ENCODE measurements at places on chromosomes 6 and 20.

- no peak for DNase-seq
Observed at GRCh38 chr6:25866011-25866410, 8.0 kb downstream of the SLC17A3 start.

GRCh38 chr6:165818200-165818599 lies 155.2 kb upstream of the PDE10A start:
- DNase-seq: no peak

- no peak for DNase-seq
Observed at GRCh38 chr6:112941613-112942012, 594.5 kb downstream of the RFPL4B start.

DNA sequence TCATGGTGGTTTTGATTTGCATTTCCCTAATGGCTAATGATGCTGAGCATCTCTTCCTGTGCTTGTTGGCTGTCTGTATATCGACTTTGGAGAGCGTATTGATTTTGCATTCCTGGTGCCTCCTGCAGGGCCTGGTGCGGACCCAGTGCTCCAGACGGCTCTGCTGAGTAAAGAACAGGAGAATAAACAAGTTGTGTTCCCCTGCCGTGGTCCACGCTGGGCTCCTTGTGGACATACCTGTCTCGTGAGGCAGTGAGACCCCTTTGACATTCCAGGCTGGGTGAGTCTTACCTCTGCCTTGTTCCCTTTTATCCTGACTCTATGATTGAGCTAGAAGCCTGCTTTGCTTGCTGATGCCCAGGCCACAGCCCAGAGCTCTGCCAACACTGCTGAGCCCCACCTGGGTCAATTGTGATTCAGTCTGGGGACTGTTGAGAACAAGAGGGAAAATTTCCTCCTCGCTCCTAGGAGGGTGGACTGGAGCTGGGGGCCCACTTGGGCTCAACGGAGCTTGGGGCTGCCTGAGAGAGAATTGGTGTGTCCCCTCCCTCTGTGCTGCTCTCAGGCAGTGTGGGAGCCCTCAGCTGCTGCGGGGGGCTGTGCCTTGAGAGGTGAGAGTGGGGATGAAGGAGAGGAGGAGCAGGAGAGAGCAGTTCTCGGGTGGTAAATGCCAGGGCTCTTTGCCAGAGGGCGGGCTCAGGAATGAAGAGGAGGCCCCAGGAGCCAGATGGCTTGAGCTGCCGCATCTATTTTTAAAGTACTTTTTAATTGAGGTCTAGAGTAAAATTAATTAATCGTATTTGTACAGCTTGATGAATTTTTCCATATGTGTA lies 43.7 kb upstream of the PMEPA1 start:
- no peak for DNase-seq

GRCh38 chr6:5732496-5732895 lies 274.2 kb downstream of the NRN1 start:
- no peak for DNase-seq

GRCh38 chr6:38942965-38943364 lies 105.6 kb upstream of the GLP1R start:
- DNase-seq: no peak

DNA sequence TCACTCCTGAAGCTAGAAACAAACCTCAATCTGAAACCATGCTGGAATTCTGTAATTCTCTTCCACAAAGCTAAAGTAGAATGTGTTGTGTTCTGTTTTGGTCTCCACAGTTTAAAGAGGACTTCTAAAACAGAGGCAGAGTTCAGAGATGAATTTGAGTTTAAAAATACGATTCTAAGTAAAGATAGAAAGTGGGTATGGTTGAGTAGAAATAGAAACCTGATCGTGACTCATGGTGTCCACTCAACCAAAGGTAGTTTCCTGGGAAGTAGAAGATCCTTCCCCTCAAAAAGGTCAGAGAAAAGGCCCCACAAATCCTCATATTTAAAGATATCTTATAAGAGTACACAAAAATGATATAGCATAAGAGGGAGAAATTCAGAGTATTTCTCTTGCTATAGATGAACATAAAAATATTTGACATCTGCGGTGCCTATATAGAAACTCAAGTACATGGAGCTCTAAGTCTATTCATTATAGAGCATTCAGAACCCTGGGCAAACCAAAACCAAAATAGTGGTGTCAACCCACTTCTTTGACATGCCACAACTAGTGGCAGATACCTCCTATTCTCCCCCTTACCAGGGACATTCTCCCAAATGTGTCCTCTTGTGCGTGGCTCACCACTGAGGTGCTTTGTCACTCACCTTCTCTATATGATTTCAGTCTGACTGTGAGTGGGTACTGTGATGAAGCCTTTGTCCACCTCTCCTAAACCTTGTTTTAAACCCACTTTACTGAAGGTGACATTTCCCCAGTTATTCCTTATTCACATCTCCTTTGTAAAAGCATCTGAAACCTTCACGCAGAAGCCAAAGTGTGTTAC lies 84.5 kb downstream of the PLCB1 start:
- DNase-seq: no peak

GRCh38 chr20:1360094-1360846 lies 31.3 kb upstream of the SDCBP2 start:
- no peak for DNase-seq

GRCh38 chr20:62045529-62046285 lies 20.0 kb downstream of the TAF4 start:
- no peak for DNase-seq

DNA sequence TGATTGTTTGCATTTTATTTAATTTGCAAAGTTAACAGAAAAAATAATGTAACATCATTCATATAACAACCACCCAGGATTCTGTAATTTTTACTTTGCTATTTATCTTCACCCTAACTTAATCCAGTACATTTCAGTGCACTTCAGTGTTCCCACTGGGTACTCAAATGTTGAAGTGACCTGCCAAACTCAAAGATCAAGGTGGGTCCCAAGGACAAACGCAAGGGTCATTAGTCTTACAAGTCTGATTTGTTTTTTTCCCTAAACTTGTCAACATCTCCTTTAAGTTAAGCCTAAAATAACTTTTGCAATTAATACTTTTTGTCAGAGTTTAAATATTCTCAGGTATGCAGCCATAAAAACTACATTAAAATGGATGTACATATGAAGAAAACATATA lies 53.0 kb downstream of the MOXD1 start:
- DNase-seq: no peak

- DNase-seq: no peak
Observed at GRCh38 chr6:164827537-164827936, 481.9 kb downstream of the C6orf118 start.

DNA sequence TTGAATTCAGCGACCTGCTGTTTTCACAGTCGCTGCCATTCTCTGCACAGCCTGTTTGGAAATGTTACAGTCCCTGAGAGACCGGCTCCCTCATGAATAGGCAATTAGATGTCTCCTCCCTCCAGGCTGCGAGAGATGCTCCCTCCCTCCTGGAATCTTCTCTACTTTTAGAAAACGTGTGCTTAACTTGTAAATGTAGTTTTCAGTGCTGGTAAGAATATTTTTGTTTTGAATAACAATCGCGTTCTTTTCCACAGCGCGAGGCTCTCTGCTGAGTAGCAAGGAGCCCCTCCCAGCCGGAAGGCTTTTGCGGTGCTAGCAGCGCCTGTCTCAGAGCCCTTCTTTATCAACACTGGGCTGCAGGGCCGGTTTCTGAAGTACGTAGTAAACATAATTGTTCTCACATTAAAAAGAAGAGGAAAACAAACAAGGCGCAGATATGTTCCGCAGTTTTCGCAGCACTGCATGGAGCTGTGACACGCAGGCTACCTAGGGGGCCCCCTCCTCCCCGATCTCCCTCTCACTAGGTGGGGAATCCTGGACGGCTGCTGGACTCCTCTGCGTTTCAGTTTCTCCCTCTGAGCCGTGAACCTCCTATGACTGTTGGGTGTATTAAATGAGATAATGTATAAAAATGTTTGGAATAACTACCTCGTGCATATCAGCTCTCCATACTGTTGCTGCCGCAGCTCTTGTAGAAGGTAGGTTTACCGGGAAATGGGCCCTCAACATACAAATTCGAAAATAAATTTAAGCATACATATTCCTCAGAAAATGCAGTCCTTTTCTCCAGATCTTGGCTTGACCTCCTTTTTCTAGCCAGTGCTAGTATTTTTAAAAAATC lies 79.0 kb upstream of the SPACA1 start:
- DNase-seq: no peak

GRCh38 chr6:22829070-22829469 lies 259.7 kb downstream of the HDGFL1 start:
- DNase-seq: no peak

- no peak for DNase-seq
Observed at GRCh38 chr20:38148328-38149102, 16.6 kb downstream of the TGM2 start.

DNA sequence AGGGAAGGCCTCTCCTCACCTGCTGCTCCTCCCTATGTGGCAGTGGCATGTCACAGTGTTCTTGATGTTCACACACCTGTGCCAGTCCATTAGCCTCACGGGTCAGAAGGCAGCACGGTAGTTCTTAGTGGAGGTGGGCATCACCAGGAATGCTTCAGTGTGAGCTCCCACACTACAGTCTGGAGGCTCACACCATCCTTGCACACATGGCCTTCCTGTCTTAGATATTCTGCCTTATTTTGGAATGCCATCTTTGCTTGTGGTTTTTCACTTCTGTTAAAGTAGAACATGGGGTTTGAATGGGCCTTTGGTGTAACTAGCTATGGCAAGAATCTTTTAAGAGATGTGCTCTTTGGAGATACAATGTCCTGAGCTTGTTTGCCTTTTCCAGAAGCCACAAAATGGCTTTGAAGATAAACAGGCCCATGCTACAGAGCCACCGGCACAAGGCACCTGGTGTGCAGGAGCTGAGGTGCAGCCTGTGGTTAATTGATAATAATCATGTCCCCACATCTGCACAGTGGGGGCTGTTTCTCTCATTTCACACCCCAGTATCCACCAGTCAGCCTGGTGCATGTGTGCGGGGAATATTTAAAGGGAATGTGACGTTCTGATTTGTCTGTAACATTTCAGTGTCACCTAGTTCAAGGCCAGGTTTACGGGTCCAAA lies 3.2 kb upstream of the SLC17A9 start:
- DNase-seq: no peak

DNA sequence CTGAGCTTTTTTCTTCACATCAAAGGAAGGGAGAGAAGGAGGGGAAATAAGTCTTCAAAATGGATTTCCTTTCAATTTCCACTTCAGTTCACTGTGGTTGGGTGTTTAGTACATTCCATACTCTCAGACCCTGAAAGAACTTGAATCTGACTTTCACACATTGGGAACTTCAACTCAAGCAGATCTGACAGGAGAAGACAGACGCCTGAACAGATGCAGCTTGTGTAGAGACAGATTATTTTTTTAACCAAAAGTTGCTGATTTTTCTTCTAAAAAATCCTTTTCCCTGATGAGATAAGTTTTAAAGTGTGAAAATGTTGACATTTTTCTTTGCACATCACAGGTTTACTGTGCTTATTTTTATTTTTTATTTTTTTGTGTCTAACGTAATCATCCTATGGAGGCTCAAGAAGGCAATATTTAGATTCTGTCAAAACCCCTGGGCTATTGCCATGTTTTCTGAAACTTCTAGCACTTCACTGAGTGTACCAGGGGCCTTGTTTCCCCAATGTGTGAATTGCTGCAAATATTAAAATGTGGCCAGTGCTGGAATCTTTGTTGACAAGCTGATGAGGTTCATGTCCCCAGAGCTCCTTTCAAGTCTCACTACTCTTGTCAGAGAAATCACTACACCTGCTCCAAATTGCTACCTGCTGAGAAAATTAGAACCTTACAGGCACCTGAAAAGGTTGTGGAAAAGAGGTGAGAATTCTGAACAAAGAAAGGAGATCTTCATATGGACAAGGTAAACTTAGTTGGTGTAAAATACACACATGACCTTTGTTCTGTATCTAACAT lies 214.8 kb upstream of the BTBD3 start:
- DNase-seq: no peak

- DNase-seq: no peak
Observed at GRCh38 chr20:64095455-64095854, 11.3 kb upstream of the LKAAEAR1 start.

DNA sequence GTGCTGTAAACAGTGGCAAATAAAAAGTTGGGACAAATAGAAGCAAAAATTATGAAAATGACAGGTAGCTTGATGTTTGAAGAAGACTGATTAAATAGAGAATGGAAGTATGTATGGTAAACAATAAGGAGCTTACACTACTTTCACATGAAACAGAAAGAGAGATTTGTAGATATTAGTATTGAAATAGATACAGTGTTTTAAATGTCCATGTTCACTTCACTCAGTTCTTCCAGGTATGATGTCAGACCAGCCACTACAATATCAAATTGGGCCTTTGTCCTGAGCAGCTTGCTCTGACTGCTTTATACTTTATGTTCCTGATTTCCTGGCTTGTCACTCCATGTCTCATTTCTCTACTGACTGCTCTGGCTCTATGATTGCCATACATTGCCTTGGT lies 107.5 kb downstream of the CENPW start:
- no peak for DNase-seq

- no peak for DNase-seq
Observed at GRCh38 chr6:137958811-137959565, 91.9 kb downstream of the TNFAIP3 start.

GRCh38 chr6:97059473-97059872 lies 134.9 kb downstream of the KLHL32 start:
- no peak for DNase-seq

GRCh38 chr6:112983713-112984261 lies 636.7 kb downstream of the RFPL4B start:
- DNase-seq: no peak

DNA sequence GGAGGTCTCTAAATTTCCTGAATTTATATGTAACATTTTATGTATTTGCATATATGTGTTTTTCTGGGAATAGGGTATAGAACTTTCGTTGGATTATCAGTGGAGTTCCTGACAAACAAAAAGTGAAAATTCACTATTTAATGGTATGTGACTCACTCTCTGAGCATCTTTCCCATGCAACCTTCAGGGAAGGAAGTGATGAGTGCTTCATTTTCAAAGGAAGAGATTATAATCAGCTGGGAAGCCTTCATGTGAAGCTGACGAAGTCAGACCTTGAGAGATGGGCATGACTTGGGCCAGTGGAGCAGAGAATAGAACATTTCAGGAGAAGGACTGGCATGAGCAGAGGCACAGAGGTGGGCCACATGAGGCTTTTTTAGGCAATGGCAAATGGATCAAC lies 72.7 kb downstream of the FAXC start:
- DNase-seq: no peak

GRCh38 chr6:109701221-109701620 lies 10.1 kb downstream of the FIG4 start:
- DNase-seq: no peak

- no peak for DNase-seq
Observed at GRCh38 chr6:44373051-44373450, 14.5 kb upstream of the CDC5L start.

GRCh38 chr6:37176268-37177076 lies 6.5 kb downstream of the PIM1 start:
- no peak for DNase-seq

DNA sequence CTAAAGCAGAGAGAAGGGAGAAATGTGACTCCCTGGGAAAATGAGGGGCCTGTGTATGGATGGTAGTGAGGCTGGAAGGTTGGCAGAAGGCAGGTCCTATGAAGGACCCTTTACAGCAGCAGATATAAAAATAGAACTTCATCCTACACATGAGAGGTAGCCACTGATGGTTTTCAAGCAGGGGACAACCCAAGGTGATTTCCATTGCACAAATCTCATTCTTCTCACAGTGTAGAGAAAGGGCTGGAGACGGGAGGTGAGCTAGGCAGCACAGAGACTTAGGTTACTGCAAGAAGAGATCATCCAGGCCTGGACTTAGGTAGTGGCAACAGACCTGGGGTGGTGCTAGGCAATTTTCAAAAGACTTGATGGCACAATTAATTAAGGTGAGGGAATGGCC lies 30.7 kb downstream of the TRAM2 start:
- DNase-seq: no peak
